Gastroesophageal sphincter (tissue), 4 donors: ENCODE measurements at places on chromosomes 5 and 9. TPM values are rescaled to one million over a fixed set of nuclear protein-coding genes. Genes with fewer than 3 reads are reported as not detected.

DNA sequence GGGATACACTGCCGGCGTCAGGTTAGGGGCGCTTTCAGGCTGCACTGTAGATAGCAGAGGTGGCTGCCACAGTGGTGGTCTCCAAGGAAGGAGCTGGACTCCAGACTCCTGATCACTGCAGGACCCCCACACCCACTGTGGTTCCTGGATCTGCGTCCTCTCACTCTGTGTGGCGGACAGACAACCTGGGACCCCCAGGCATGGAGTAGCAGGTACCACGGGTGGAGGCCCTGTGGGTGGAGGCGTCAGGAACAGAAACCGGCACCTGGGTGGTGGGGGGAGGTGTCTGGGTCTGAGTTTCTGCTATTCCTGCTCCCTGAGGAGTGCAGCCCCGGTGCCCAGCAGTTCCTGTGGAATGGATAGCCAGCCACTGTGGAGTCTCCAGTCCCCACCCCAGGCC, 75.1 kb upstream of the PCAT7 start:
- ATAC-seq, result no peak

DNA sequence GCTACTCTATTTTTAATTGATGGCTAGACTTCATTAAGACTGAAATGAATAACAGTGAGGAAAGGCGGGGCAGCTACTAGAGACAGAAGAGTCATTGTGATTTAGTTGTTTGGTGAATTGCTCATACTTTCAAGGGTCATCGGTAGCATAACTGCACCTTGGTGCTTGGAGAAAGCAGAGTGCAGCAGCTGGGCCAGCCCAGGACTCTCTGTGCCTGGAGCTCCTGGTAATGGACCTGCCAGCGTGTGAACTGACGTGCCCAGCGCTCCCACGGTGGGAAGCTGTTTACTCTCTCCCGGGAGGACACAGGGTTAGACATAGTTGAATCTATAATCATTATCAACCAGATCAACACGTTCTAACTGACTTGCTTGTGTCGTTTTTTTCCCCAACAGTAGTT, 42.9 kb downstream of the LURAP1L start:
- no peak for ATAC-seq

GRCh38 chr9:124735121-124735520, 36.0 kb downstream of the NR6A1 start:
- no peak for ATAC-seq

GRCh38 chr5:179836225-179837019, 15.7 kb downstream of the SQSTM1 start:
- peak; percentile 35 for ATAC-seq

- ATAC-seq, result peak; percentile 90
Observed at GRCh38 chr9:129596541-129597331, 24.2 kb downstream of the C9orf50 start.

- no peak for ATAC-seq
Observed at GRCh38 chr5:139768807-139769465, 26.7 kb upstream of the PSD2 start.

- no peak for ATAC-seq
Observed at GRCh38 chr9:128615571-128615970, 41.1 kb downstream of the DYNC2I2 start.

The PROB1 gene
- total RNA-seq, result 4.3 TPM
